ENCODE measurements at places on chromosomes 7 and 10.

- no peak for DNase-seq
Measured at GRCh38 chr7:15820319-15820718, 133.8 kb upstream of the MEOX2 start.

DNA sequence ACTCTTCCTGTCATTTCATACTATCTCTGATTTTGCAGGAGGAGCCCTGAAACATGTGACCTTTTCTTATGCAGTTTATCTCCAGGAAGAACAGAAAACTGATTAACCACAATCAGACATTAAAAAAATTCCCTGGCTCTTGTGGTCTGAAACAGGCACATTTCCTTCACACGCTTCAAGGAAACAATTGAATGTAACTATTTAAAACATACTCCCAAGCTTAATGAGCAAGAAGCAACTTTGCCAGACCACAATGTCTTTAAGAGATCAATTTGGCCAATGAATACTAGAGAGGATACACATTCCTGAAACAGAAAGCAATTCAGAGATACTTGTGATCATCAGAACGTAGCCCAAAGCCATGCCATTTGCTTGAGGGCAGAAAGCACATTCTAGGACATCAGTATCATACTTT, 65.8 kb downstream of the PIP4K2A start:
- peak; percentile 31 for DNase-seq

DNA sequence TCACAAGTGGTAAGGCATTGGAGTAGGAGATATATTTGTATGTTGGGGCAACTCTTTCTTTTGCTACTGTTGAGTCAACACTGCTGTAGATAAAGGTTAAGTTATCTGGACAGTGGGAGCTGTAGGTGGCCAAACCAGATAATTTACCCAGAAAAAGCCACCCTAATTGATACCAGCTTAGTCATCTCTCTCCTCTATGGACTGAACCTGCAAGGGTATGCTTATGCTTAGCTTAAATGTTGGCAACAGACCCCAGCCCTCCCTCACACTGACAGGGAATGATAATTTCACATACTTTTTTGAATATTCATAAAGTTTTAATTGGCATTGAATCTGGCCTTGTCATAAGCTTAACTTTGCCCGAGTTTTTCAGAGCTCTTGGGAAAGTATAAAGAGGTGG, 66.3 kb downstream of the CREB5 start:
- DNase-seq = no peak

GRCh38 chr10:67433276-67433675, 262.7 kb downstream of the CTNNA3 start:
- no peak for DNase-seq

- DNase-seq = peak; percentile 83
Measured at GRCh38 chr7:17580141-17580540, 281.7 kb downstream of the AHR start.

- DNase-seq = no peak
Measured at GRCh38 chr10:129725011-129725410, 239.1 kb downstream of the EBF3 start.

DNA sequence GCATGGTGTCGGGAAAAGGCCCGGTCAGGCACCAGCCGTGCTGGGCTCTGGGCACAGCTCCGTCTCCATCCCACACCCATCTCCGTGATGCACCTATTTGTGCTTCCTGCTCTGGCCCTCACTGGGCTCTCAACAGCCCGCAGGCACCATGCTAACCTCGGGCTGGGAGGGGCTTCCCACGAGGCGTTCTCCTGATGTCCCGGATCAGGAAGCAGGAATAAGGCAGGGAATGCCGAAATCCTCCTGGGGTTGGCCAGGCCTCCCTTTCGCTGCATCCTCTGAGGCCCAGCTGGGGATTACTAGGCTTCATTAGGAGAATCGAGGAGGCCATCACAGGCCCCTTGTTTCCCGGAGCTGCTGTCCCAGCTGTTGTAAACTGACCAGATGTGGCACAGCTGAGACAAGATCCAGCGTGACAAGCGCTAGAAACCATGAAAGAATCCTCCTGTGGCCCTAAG, 72.0 kb downstream of the FAM53B start:
- DNase-seq = no peak

DNA sequence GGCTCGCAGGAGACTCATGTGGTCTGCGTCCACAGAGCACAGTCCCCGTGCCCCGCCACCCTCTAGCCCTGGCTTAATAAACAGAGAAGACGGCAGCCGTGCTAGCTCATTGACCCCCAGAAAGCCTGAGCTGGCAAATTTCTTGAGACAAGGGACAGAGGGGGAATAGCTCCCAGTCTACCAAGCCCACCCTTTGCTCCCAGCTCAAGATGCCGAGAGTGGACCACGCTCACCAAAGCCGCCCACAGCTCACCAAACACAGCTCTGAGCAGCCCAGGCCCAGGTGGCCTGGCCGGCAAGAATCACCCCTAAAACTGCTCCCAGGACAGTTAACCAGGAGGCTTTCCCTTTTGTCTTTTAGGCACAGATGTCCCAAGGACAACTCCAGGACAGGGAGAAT, 5.4 kb downstream of the PDGFA start:
- no peak for DNase-seq

DNA sequence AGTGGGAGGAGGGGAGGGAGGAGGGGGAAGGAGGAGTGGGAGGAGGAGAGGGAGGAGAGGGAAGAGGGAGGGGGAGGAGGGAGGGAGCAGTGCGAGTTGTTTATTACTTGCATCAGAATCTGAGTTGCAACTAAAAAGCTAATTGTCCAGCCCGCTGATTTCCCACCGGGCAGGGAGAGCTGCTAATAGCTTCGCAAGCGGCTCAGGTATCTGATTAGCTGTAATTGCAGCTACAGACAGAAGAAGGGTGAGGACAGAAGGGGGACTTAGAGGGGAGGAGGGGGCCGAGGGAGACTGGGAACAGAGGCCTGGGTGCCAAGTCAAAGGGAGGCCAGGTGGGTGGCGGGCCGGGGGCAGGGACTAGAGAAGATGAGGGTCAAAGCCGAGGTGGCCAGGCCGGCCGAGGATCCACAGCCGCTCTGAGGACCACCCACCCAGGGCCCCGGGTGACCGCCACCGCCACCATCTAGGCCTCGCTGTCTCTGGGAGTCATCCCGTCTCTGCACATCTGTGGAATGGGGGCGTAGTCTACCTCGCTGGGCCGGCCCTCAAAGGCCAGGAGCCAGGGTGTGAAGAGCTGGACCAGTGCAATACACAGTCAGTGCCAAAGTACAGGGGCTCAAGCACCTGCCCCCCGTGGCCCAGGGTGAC, 54.2 kb downstream of the MICALL2 start:
- DNase-seq = no peak

DNA sequence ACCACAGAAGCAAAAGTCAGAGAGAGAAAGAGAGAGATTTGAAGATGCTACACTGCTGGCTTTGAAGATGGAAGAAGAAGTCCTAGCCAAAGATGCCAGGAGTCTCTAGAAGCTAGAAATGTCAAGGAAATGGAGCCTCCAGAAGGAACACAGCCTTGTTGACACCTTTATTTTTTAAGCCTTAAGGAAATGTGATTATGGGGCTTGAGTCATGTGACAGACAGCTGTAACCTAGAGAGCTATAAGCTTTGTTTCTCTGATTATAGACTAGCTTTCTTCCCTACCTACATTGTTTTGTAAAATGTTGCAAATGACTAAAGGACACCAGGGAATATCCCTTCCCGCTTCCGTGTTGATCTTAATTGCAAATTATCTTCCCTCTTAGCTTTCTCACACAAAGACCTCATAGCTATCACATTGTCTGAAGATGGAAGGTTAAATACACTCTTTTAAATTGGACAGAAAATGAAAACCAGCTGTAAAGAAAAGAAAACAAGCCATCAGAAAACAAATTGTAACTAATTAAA, 199.9 kb downstream of the ARHGAP12 start:
- no peak for DNase-seq

GRCh38 chr10:47156873-47157272, 143.1 kb upstream of the GDF10 start:
- no peak for DNase-seq

DNA sequence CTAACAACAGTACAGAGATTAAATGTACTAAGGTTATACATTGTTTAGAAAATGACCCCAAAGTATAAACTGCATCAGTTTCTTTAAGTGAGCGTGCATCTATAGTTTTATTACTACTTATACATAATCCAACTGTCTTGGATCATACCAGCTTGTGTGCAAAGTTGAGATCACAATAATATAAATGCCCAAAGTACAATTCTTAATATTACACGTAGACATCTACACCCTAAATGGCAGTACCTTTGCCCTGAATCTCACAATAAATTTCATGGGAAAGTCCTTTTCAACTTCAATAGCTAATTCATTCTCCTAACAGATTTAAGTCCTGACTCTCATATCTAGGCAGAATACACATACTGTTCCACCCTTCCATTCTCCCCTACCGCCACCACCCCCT, 11.8 kb downstream of the SCIN start:
- DNase-seq = no peak

GRCh38 chr7:99365318-99366141, 9.0 kb upstream of the ARPC1B start:
- DNase-seq = no peak

GRCh38 chr7:127632276-127632910, 14.5 kb upstream of the PAX4 start:
- no peak for DNase-seq

- DNase-seq = no peak
Measured at GRCh38 chr10:61989995-61990760, 88.7 kb downstream of the ARID5B start.

- peak; percentile 29 for DNase-seq
Measured at GRCh38 chr7:74051629-74052410, 23.8 kb downstream of the ELN start.

- DNase-seq = no peak
Measured at GRCh38 chr7:138872576-138872975, 74.6 kb upstream of the ATP6V0A4 start.

DNA sequence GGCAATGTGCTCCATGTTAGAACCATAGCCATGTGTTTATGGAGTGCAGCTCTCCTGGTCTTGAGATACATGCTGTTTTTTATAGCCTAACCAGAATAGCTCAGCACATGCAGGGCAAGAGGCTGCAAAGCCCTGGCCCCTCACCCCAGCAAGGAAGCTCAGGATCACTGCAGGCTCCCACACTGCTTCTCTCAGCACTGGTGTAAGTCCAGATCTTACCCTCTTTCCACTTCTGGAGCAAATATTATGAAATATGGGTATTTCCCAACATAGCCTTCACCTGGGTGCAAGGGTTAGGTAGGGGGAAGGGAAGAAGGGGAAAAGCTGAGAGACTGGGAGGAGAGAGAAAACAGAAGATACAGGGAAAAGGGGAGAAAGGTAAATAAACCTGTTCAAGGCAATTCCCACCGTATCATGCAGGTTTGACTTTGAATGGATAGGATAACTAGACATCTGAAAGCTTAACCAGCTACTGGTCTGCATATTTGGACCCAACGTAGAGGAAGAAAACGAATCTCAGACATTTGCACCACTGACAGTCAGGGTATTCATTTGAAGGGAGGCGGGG, 19.7 kb downstream of the SKIDA1 start:
- no peak for DNase-seq

DNA sequence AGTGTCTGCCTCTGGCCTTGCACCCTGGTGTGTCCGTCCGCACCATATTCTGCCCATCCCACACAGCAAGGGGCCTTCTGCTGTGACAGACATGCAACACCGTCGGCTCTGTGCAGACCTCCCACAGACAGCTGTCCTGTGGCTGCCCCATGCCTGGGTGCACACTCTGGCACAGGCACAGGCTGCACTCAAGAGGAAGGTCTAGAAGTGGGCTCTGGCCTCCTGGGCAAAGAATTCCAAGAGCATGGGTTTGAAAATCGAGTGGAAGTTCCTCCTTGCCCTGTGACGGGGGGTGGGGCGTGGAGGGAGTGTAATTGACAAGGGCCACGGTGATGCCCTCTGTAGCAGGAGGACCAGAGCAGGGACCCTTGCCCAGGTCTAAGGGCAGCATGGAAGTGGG, 4.3 kb upstream of the LOXL4 start:
- DNase-seq = no peak

DNA sequence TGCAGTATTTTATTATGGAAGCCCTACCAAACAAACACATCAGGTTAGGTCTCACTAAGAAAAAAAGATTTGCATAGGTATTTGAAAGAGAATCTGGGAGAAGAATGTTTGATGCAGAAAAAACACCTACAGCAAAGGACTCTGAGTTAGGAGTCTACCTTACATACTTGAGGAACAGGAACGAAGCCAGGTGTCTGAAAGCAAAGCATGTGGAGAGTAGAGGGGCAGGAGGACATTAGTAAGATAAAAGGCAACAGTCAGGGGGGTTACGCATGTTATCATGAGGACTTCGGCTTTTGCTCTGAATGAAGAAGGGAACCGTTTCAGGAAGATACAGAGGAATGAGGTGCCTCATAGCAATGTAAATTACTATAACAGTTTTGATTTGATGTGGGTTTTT, 87.9 kb upstream of the PTER start:
- no peak for DNase-seq

DNA sequence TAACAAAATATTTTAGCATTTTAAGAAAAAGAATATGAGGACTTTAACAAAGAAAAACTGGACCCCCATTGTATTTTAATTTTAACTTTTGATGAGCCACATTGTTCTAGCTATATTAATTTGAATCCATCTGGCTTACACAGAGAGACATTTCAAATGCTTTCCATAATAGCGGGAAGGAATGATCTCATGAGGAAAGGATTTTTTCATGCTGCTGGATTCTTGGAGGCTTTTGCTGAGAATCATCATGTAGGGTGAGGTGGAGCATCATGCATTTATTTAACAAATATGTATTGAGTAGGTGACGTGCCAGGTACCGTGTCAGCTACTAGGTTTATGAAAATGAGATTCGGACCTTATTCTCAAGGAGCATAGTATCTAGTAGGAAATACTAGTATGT, 1006.3 kb downstream of the SORCS1 start:
- no peak for DNase-seq

GRCh38 chr7:14073543-14073942, 84.1 kb upstream of the ETV1 start:
- DNase-seq = peak; percentile 2

DNA sequence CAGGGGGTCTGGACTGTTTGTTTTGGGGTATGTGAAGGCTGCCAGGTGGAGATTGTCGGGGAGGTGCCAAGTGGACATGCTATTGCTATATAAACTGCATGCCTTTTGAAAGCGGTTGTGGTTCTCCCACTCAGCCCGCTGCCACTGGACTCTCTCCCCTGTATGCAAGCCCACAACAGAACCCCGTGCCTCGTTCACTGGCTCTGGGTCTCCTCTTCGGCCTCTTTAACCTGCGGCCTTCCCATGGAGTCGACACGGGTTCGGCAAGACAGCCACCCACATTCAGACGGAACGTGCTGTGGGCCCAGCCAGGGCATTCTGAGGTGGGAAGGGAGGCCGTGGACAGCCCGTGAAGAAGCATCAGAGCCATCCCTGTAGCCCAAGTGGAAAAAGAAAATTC, 50.3 kb downstream of the SVIL start:
- no peak for DNase-seq

All from fibroblast of pulmonary artery (primary cell).